ENCODE measurements at places on chromosomes 1 and 21.

DNA sequence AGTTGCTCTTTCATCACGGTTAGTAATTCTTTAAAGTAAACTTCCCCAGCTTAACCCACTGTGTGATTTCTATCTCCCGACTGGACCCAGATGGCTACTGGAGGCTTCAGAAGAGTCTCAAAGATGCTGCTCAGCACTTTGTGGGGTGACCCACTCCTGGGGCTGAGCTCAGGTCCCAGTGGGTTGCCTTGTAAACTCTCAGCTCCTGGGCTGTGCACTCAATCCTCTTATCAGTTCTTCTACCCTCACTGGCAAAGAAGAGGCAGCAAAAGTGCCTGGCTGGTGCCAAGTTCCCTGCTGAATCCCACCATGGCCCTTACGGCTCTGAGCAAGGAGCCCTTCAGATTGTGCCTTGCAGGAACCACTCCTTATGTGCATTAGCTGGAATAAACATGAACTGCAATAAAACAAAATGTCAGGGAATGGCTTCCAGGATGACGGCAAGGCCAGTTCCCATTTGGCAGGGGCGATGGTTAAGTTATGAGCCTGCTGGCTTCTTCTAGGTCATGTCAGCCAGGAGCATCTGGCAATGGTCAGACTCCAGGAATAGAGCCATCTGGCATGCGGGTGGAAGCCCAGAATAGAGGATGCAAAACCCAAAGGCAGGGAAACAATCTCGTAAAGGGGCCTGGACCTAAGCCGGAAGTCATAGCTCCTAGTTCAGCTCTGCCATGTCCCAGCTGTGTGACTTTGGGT lies 6.8 kb downstream of the MYOC start:
- DNase-seq: no peak

DNA sequence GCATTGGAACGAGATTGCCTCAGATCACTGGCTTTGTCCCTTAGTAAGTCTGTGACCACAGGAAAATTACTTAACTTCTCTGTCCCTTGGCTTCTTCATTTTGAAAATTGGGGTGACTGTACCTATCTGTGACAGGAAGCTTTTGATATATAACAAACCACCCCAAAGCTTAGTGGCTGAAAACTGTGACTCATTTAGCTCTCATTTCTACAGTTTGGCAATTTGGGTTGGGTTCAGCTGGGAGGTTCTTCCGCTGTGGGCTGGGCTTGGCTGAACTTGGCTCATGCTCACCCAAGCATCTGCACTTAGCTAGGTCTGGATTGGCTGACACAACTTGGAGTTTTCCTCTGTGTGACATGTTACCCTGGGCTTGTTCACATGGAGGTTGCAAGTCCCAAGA lies 14.0 kb downstream of the C1orf94 start:
- no peak for DNase-seq

DNA sequence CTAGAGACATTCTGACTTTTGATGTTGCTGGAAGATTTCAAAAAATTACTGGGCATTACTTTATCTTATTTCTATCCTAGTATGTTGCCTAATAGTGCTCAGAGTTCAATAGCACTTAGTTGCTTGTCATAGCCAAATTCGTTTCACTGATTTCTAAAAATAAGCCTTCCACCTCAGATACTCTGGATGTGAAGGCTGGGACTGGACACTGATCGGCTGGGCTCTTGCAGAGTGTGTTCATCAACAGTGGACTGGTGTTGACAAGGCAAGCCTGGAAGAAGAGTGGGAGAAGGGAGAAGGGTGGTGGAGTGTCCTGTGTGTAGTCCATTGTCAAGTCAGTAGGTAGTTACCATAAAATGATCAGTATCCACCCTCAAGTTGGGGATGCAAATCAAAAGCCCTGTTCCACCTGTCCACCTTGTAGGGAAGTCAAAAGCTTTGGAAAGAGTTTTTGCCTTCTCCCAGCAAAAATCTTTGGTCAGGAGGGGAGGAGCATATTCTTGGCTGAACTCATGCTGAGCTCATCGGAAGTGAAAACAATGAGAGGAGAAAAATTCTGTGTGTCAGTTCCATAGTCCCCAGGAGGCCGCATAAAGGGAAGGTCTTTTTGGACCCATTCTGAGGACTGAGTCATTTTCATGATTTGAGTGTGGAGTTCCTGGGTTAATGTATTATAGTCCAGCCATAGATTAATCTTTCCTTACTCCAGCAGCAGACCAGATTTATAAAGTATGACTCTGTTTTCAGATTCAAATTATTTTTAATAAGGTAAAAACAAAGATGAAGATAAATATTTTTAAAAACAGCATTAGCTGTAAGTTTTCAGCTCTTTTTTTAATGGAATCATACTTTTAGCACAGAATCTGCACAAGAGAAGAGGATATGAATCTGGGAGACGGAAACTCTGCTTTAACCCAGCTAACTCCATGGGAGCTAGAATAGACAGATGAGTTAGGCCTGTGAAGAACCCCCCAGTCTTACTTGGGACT lies 99.5 kb upstream of the BMP8A start:
- DNase-seq: no peak

- peak; percentile 90 for DNase-seq
Measured at GRCh38 chr21:28884976-28885852, 107.5 kb downstream of the LTN1 start.

DNA sequence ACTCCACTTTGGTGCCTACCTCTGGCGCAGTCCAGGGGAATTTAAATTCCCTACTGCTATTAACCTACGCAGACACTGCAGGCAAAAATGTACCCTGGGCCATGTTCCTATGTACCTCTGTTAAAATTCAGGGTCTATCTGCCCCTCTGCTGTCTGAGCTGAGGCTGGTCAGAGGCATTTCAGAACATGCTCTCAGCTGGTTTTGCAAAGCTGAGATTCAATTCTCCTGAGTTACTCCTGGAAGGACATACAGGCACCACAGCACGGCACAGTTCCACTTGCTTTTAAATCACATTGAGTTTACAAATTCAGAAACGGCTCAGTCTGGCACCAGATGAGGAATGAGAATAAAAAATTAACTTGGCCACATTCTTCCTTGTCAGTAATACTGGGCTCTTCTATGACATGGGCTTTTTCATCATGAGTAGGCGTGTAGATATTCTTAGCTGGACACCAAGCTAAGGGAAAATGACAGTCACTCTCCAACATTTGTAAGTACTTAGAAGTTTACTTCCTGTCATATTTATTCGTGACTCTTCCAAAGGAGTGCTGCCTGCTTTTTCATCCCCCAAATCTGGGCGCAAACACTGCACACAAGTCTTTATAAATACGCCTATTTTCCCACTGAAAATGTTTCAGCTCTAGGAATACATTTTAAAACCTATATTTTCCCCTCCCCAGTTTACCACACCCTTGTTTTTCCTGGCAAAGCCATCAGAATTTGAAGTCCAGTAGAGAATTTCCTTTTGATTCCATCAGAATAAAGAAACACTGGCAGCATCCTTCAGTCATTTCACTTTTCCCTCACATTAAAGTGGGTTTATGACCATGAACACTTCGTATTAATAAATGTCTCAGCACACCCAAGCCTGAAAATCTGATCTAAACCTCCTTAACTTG lies 1.9 kb downstream of the C1orf198 start:
- no peak for DNase-seq

DNA sequence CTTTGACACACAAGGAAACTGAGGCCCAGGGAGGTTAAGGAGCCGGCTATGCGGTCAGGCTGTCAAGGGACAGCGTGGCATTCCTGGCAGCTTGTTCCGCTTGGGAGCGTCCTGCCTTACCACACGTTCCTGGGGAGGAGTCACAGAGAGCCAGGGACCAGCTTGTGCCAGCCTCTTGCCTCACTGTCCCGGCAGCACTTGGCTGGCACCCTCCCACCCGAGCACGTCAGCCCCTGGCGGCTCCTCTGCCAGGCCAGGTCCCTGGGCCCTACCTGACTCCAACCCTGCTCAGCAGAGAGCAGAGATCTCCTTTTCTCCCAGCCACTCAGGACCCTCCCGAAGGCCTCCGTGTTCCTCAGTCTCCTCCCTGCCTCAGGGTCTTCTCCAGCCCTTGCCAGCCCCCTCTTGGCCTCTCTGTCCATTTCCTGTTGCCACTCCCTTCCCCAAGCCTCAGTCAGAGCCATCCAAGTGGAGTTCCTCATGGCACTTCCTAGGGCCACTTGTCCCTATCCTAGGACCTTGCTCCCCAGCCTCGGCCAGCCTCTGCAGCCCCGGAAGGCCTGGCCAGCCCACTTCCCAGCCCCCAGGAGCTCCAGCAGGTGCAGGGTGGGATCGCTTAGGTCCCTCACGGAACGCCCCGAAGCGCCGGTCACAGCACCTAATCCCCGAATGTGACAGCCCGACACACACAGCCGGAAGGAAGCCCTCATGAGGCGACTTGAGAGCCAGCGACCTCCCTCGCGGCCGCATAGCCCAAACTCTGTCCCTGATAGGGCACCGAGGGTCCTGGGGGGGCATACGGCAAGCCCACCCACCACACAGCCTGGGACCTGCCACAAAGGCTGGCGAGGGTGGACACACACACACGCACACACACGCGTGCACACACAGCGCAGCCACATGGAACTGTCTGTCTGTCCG lies 130.3 kb downstream of the CASZ1 start:
- DNase-seq: no peak

DNA sequence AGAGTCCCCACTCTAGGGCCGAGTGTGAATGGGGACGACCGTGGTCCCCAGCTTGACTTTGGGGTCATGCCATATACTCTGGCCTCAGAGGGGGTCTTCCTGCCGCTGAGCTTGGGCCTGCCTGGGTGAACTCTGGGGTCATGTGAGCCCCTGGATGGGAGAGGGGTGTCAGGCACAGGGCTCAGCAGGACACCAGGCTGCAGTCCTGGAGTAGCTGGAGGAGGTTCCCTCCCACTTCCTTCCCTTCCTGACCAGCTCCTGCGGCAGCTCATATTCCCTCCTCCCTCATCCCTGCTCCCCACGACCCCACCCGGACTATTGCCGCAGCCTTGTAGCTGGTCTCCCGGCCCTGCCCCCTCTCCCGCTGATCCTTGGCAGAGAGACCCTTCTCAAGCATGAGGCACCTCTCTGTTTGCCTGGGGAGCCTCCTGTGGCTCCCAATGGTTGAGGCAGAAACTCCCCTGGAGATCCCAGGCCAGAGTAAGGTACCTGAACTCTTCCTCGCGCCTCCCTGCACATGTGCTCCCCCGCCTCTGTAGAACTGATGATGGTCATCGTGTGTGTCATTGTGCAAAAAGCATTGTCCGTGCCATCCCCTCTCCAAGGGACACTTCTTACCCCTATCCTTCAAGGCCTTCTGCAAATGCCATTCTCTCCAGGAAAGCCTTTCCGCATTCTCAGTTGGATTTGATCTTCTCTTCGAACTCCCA lies 1.8 kb downstream of the TNFRSF1B start:
- no peak for DNase-seq

DNA sequence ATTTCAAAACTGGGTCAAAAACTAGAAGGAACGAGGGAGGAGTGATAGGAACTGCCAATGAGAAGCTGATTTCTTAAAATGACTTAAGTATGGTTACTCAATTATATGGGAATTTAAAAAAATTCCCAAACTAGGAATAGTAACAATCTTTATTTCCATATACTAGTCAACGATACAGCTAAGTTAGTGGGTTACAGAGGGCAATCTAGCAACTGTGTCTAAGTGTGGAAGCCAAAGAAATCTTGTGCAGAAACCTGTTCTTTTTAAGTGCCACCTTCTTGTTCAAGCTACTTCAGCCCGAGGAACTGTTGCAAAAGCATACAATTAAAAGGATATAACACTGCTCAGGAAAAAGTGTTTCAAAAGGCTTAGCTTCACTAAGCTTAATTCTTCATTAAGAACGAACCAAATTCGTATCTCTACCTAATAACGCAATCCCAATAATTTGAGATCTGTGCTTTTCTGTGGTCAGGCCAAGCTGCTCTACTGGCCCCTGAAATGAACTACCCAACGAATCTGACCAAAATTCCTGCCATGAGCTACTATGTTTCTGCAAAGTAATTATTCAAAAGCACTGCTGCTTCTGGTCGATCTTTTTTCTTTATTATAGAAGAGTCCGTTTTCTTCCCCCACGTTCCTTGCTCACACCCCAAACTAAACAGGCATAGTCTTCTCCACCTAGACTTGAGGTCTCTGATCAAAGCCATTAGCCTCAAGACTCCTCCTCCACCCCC lies 1.8 kb downstream of the USP24 start:
- DNase-seq: no peak

DNA sequence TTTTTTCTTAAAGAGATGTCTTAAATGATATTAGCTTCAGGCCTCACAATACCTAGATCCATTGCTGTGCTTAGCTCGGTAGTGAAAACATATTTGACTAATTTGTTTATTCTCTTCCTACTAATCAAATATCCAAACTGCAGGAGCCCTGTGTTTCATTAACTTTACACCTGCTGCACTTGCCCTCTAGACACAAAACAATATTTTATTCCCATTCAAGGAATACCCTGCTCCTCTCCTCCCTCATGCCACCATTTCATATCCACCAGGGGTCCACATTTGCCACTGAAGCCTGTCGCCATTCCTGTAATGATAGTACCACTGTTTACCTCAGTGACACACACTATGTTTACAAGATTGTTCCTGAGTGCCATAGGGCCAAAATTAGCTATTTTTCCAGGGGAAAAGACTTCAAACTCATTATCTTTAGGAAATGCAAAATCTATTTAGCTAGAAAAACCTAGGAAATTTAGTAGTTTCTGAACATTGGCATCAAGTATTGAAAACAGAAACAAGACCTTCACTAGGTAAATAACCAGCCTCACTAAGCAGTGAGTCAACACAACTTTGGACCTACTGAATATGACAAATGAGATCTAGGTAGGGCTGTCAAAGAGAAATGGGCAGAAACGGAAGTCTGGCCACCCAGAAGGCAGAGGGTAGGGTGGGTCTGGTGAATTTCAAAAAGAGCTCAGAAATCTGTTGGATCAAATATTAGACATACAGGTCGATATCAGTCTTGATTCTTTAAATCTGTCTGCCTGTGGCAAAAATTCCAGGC lies 134.6 kb upstream of the KCNK1 start:
- DNase-seq: no peak

DNA sequence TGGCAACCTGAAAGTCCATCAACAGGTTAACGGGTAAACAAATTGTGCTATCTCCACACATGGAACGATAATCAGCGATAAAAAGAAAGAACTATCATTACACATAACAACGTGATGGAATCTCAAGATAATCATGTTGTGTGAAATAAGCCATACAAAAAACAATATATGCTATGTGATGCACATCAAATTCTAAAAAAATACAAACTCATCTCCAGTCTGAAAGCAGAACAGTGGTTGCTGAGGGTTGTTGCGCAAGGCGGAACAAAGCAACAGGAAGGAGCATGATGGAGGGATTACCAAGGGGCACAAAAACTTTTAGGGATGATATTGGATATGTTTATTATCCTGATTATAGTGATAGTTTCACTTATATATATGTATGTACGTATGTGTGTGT lies 324.8 kb downstream of the VAV3 start:
- DNase-seq: no peak

GRCh38 chr1:53599481-53599880 lies 139.5 kb downstream of the GLIS1 start:
- DNase-seq: no peak

DNA sequence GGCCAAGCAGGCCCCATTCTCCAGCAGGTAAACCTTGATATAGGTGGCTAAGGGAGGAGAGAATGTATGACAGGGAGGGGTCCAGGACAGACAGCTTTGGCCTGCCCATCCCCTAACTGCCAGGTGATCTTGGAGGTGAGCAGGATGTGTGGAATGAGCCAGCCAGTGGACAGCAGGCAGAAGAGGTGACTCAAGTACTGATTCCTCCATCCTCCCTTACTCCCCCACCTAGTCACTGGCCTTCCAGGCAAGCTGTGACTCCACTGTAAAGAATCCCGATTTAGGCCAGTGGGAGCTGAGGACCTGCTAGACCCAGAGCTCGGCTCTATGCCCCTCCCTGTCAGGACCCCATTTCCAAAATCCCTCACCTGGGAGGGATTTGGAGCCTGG lies 36.6 kb downstream of the RIMS3 start:
- DNase-seq: no peak

- DNase-seq: no peak
Measured at GRCh38 chr1:47235241-47235681, 3.2 kb upstream of the TAL1 start.

Measured in stimulated activated CD8-positive, alpha-beta memory T cell treated with anti-CD3 and anti-CD28 coated beads, Interleukin-7, amount 100 ng/mL, for 4 hours (primary cell).